ENCODE measurements at places on chromosomes 1 and 21.

DNA sequence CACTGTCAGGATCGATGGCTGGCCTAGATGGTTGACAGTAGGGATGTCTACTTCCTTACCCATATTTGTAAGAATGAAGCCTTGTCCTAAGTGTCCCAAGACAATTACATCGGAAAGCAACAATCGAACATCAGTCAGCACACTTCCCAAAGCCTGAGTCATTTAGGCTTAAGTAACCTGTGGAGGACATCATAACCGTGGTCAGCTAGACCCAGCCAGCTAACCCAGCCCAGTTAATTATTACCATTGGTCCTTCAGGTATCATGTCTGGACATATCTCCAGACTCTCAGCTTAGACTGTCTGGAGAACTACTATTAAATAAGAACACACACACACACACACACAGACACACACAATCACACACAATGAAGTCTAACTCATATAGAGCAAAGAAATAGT is 264.7 kb downstream of the TRABD2B start:
- DNase-seq: no peak

- no peak for DNase-seq
Observed at GRCh38 chr1:96865731-96866685, 144.4 kb downstream of the PTBP2 start.

DNA sequence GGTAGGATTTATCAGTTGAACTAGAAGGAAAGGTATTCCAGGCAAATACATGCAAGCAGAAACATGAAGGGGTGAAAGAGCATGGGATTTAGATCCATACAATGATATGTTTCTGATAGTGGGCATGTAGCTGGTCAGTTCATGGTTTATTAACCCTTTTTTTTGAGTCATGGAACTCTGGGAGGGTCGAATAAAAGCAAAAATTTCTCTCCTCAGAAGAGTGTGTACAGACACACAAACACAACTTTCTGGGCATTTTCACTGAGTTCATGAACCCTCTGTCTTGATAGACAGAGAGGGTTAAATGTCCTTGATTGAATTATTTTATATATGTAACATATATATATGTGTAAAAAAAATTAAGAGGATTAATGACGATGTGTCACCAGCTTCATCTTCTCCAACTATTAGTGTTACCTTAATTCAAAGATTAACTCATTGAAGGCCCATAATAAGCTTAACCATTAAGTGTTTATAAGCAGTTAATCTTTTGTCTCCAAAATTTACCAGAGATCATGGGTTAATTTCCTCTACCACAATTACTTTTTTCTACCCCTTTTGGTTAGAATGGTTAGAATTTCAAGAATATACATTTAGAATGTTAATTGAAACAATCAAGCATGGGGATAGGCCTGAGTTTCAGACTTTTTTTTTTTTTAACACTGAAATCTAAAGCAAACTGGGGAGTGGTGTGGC is 4.6 kb downstream of the JUN start:
- no peak for DNase-seq

DNA sequence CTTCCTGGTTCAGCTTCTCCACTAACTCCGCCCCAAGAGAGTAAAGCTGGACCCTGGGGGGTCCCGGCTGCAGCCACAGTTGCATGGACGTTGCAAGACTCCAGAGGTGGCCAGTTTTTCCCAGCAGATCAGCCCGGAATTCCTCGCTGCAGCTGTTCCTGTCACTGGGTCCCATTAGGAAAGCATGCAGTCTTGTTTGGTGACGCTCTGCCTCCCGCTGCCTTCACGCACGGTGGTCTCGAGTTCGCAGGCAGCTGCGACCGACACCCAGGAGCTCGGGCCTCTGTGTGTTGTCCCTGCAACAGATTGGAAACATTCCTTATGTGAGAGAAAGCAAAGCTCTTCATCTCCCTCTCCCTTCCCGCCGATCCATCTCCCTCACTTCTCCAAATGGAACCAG is 162.8 kb downstream of the PRDM16 start:
- DNase-seq: no peak

DNA sequence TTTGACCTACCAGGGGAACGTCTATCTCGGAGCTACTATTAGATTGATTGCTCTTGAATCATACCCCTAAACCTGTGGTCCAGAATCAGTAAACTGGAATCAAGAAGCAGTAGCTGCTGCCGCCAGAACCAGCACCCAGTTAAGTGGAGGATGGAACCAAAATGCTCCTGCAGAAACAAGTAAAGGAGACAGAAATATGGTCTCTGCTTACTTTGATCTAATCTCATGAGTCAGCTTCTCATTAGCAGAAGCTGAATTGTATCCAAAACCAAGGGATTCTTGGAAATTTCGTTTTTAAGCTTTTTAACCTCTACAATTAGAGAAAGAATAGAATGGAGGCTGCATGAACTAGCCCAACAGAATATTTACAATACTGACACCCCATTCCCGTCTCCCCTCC is 42.6 kb upstream of the PIGV start:
- DNase-seq: no peak

- no peak for DNase-seq
Observed at GRCh38 chr1:14873677-14874076, 275.2 kb downstream of the KAZN start.

DNA sequence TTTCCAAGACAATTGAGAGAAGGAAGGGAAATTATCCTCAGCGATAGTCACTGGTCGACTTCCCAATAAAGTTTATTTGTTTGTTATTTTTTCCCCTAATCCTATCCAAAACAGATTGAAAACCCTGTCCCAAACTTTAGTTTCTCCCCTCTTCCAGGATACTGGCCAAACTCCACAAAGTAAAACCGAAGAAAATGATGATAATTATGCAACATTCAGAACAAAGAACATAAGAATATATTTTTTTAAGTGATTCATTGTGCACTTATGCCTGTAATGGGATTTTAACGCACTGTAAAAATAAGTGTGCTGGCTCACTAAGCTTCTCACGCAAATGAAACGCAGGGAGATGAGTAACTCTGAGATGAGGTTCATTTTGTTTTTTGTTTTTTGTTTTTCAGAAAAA is 6.0 kb downstream of the GLIS1 start:
- no peak for DNase-seq

GRCh38 chr1:23563003-23563402 is 3.7 kb upstream of the ID3 start:
- DNase-seq: no peak

DNA sequence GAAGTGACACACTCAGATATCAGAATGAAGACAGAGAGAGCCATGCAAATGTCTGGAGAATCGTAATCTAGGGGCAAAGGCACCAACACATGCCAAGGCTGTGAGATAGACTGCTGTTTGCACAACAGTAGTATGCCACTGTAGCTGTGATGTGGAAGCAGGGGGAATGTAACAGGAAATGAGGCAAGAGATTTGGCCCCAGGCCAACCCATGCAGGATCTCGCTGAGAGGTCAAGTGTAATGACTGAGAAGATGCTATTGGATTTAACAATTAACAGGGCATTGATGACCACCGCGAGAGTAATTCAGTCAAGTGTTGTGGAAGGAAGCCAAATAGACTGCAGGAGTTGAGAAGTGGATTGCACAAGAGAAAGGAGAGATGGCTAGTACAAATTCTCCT is 107.3 kb upstream of the ST6GALNAC5 start:
- DNase-seq: no peak

DNA sequence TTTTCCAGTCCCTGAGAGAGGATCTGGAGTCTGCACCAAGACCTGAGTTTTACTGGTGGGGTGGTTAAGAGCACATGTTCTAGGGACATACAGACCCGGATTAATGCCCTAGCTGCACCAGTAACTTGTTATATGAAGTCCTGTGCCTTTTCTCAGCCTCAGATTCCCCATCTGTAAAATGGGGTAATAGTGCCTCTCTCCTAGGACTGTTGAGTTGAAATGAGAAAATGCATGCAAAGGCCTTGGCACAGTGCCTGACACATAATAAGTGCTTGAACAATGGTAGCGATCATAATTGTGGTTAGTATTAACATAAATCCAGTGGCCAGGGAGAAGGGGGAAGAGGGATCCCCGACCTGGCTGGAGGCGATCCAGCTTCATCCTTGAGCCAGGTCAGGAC is 12.3 kb downstream of the AHDC1 start:
- no peak for DNase-seq

- no peak for DNase-seq
Observed at GRCh38 chr1:4933232-4933631, 278.8 kb downstream of the AJAP1 start.

- no peak for DNase-seq
Observed at GRCh38 chr1:204089044-204089751, 16.3 kb downstream of the SOX13 start.

DNA sequence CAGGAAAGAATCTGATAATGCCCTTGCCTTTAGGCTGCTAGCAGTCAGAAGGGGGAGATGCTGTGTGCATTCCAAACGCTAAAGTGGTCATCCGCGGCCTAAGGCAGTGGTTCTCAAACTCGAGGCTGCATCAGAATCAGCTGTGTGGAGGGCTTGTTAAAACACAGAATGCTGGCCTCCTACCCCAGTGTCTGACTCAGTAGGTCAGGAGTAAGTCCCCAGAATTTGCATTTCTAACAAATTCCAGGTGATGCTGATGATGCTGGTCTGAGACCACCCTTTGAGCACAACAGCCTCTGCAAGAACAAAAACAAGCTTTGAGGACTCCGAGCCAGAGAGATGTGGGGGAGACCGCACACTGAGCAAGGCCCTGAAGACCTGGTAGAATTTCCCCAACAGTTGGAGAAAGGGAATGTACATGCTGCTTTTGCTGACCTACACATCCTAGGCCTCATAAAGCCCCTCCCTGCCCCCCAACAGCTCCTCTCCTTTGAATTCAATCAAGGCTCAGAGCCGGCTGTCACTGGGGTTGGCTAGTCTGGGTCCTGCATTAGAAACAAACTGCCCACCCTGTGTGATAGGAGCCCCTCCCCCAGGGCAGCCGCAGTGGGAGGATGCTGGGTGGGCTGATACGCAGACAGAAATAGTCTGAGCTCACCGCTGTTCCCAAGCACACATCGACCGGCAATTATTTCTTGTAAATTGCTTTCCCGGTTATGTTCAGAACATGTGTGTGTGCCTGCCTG is 27.1 kb downstream of the SHISAL2A start:
- no peak for DNase-seq

DNA sequence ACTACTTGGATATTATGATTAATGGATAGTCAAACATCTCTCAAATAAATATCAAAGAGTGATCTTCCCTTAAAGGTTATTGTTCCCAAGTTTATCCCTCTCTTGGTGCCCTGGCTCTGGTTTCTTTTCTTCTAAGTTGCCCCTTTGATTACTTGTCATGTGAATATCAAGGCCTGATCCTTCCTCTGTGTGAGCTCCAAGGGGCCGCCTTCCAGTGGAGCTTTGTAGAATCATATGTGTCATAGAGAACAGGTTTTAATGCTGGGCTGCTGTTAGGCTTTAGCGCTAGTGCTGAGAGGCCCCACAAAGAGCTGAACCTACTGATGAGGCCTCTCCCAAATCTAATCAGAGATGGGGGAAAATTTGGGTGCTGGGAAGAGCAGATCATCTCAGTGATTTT is 25.5 kb downstream of the UCK2 start:
- DNase-seq: no peak

- DNase-seq: no peak
Observed at GRCh38 chr1:151713044-151713443, 3.6 kb downstream of the CELF3 start.

DNA sequence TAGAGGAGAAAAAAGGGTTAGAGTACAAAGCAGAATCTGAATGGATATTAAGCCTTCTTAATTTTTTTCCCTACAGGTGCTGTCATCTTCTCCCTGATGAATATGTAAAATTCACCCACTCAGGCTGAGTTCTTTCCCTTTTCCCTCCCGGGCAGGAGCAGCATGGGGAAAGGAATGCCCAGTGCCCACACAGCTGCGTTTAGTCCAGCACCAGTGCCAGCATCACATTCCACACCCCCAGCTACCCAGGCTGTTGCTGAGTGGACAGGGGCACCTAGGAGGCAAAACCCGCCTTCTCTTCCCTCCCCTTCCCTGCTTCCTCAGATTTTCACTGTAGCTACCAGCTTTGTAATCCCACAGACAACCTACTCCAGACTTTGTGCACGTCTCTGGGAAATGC is 3.4 kb upstream of the CADM3 start:
- DNase-seq: no peak

- no peak for DNase-seq
Observed at GRCh38 chr1:225921734-225922709, 2.0 kb downstream of the PYCR2 start.

- no peak for DNase-seq
Observed at GRCh38 chr21:44737706-44738354, 26.5 kb upstream of the TSPEAR start.

DNA sequence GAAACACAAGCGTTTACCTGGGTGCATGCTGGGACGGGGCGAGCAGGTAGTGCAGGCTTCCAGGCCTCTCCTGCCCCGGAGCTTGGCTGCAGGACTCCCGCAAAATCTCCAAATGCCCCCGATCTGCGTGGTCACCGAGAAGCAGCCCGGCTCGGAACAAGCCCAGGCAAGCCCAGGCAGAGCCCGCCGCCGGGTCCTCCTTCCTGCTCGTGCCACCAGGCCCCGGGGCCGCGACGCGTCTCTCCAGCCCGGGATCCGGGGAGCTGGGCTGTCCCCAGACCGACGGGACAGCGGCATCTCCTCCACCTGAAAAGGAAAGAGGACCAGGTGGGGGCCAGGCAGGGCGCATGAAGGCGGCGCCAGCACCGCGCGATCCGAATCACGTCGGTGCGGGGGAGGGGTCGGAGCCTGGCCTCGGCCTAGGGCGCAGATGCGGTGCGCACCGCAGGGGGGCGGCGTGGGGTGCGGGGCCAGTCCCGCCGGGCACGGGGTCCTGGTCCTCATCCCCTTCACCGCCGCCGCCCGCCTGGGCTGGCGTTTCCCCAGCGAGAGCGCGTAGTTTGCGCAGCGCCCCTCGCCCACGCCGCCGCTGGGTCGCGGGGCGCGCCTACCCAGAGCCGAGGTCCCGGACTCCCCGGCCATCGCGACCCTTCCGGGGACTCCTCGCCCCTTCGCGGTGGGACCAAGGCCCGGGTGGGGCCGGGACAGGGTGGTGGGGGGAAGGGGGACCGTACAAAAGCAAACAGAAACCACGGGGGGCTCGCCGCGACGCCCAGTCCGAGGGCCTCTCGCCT is 52.4 kb upstream of the H6PD start:
- DNase-seq: no peak

GRCh38 chr1:220701974-220702373 is 11.8 kb downstream of the C1orf115 start:
- no peak for DNase-seq

- DNase-seq: no peak
Observed at GRCh38 chr1:71919811-71920509, 362.4 kb downstream of the NEGR1 start.

All from GM12878 (cell line).